Stimulated activated CD8-positive, alpha-beta memory T cell treated with anti-CD3 and anti-CD28 coated beads, Interleukin-4, amount 100 ng/mL, for 4 hours (primary cell): ENCODE measurements at places on chromosomes 6 and 20.
A peak's percentile ranks its signal among the peaks of the same experiment; 100 is the strongest.

GRCh38 chr6:130961148-130961547 lies 101.9 kb downstream of the EPB41L2 start:
- DNase-seq, result no peak

DNA sequence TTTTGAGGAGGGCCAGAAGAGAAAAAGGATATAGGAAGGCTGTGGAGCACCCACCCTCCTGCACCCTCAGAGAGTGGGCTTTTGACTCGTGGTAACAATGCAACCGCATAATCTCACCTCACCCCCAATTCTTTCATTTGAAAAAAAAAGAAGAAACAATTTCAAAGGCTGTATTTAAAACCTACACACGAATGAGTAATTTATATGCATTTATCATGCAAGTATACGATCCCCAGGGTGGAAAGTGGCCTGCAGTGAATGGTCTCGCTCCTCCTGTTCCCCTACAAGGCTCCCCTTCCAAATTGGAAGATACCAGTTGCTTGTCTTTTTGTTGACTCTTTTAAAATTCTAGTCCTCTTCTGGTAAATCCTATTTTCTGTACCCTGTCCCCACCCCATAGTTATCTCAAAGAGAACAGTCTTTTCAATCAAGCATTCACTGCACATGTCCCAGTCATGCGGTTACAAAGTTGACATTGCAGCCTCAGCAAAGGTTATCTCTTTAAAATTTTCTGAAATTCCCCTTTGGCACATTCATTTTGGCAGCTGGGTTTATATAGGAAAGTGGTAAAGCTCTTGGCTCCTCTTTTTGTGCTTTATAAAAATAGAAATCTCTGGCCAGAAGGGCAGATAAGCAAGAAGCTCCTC lies 110.6 kb downstream of the ARID1B start:
- no peak for DNase-seq

- no peak for DNase-seq
Observed at GRCh38 chr6:109514946-109515345, 31.9 kb upstream of the ZBTB24 start.

GRCh38 chr6:85945459-85946185 lies 302.9 kb upstream of the SYNCRIP start:
- no peak for DNase-seq

GRCh38 chr20:46979603-46980241 lies 85.1 kb downstream of the EYA2 start:
- DNase-seq, result no peak

- no peak for DNase-seq
Observed at GRCh38 chr6:144349690-144350527, 64.8 kb downstream of the UTRN start.

DNA sequence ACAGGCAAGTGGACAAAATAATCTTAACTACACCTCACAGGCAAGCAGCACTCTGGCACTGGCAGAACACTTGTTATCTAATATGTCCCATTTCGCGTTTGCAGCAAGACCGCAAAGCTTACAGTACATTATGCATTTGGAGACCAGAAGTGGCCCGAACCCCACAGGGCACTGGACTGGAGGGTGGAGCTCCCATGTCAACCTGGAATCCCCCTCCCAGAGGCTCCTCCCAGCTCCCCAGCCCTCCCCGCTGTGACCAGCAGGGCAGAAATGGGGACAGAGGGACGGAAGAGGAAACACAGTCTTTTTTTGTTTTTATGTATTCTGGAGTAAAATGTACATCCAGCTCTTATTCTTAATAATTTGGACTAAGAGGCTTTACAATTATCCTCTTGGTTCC lies 263.7 kb downstream of the SMOC2 start:
- DNase-seq, result no peak

DNA sequence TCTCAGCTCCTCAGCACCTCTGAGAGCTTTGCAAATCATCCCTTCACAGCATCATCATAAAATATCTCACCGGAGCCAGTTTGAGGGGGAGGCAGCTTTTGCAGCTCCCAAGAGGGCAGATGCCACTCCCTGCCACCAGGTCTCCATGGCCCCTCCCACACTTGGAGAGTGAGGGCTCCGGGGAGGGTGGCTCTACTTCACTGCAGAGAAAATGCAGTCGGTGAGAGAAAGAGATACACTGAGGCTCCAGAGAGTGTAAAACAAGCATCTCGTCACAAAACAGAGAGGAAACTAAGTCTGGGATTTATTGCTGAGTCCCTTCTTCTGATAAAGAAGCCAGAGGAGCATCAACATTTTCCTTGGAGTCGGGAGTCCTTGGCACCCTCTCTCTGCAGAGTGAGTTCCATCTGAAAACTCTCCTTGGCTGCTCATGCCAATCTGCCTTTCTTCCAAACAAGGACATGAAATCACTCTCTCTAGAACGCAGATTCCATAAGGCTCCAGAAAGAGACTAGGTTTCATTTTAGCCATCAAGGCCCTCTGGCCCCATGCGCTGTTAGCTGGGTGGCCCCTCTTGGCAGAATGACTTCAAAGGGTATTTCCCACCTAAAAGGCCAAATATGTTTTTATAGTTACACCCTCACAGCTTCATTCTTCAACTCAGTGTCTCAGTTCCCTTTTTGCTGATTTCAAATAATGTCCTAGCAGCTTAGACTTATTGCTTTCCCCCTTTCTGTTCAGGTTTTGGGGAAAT lies 70.6 kb upstream of the F13A1 start:
- DNase-seq, result no peak

GRCh38 chr6:43817192-43817591 lies 47.2 kb downstream of the VEGFA start:
- DNase-seq, result peak; percentile 9

DNA sequence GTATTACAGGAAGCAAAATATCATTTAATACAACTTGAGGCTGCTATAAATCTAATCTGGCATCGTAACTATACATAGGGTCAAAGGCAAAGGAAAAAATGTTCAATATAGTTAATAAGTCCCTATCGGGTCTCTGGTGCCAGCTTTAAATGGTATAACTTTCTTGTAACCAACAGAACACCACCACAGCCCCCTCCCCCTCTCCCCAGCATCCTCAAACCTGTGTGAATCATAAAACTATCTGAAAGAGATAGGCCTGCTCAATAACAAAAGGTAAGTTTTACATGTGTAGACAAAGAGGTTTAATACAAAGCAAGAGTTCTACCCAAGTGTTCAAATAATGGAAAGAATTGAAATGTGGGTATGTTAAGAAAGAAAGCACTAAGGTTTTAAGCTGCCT lies 12.2 kb downstream of the SMLR1 start:
- no peak for DNase-seq

- no peak for DNase-seq
Observed at GRCh38 chr6:103183831-103184411, 1675.8 kb downstream of the HACE1 start.

DNA sequence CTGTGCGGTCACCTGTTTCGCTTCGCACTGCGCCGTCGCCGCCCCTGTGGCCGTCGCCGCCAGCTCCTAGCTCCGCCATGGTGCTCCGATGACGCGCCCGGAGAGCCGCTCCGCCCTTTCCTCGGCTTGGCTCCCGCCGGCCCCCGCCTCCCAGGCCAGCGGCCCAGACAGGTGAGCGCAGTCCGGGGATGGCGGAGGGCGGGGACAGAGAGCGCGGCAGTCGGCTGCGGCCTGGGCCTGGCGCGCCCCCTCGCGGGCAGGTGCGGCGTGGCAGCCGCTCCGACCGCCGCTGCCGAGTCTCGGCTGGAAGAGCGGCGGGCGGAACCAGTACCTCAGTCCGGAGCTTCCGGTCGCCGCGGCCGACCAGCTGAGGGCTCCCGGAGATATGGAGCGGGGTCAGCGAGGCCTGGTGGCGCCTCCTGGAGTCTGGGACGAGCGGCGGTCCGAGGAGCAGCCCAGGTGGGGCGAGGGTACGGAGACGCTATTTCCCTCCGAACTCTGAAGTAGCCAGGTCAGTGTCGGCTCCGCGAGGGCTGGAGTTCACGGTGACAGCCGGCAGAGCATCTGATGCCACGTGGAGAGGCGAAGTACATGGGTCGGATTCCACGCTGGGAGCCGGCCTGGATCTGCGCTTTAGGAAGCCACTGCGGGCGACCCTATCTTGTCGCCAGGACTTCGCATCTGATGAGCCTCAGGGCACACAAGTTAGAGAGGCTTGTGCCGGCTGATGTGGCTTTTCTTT lies at the start of gene MAP7:
MAP7 (minus strand) TSS at position 93 of the 742 bp plus-strand sequence; CDS start at position 79, 14 bp downstream.
- no peak for DNase-seq

DNA sequence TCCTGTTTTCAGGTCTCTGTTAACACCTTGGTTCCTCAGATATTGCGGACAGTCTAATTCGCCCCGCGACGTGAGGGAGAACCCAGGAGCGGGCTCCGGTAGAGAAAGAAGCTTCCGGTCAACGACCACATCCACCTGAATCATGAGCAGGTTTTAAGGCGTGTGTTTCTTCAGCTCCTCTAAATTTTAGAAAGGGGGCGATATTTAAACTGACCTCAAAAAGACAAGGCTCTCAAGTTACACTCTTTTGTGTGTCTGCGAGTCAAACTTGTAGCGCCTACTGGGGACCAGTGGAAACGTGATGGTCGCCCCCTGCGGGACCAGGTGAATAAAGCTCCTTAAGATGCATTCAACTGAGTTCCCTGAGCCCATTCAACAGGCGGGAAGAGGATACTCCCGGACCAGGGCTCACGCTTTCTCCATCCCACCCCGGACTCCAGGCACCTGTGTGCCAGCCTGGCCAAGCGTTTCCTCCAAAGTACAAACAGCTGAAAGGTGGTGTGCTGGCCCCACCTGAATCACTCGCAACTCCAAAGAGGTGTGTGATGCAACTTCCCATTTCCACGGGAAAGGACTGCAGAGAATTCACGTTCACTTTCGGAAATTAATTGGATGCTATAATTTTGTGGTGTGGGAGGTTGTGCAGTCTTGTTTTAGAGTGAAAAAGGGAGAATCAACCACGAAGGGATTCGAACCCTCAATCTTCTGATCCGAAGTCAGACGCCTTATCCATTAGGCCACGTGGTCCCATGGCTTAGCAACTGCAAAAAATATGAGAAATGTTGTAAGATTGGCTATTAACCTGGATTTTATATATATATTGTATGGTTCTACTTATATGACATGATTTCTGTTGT lies 17.0 kb downstream of the GPX5 start:
- DNase-seq, result peak; percentile 7

- DNase-seq, result no peak
Observed at GRCh38 chr6:115922971-115923370, 137.7 kb downstream of the FRK start.

GRCh38 chr6:551829-552350 lies 105.0 kb downstream of the HUS1B start:
- DNase-seq, result no peak

DNA sequence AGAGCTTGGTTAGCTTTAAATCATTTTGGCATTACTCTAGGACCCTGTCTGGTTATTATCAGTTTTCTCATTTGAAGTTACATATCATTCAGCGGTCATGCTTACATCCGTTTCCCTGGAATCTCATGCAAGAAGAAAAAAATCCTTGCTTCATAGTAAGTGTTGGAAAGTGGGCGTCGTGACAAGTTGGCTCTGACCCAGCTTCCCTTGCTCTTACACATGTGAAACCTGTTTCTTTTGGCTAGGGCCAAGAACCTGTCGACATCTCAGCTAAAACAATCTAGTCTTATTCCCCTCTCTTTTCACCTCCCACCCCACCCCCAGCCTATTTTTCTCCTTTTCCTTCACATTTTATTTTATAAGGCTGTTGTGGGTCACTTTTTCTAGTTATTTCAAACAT lies 45.5 kb downstream of the ANKS1A start:
- no peak for DNase-seq

DNA sequence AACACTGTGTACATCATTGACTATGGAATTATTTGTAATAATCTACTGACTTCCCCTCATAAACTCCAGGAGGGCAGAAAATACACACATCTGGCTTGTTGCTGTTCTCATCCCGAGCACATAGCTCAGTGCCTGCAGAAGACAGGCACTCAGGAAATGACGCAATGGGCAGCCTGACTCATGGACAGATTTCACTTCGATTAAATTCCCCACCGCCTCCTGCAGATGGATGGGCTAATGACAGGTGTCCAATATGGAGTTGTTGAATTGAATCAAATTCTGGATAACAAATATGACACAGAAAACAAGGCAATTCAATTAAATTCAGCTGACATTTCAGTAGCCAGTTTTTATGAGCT lies 9.1 kb downstream of the ANKRD60 start:
- no peak for DNase-seq

DNA sequence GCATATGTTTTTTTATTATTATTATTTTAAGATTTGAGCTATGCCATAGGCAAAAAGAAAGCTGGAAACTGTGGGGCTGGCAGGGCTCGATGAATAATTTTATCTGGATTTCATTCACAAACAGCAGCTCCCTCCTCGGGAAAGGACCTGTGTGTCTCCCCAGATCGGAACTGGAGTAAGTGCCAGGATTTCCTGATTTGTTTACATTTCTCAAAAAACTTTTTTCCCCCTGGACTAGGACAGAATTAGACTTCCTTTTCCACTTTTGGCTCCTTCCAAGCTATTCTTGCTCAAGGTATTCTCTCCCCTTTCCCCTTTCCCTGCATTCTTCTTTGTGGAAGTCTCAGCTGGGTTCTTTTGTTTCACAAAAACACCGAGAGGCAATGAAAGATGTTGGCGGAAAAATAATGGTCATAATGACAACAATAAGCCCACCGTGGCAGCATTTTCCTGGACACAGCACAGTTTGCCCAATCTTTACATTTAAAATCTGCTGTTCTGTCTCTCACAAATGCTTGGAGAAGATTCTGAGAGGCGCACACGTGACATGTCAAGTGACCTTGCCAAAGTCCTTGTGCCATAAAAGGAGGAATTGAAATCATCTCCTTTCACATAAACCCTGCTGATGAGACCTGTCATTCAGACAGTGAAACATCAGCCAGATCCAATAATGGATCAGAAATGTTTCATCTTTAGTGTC lies 85.8 kb upstream of the PREP start:
- no peak for DNase-seq

DNA sequence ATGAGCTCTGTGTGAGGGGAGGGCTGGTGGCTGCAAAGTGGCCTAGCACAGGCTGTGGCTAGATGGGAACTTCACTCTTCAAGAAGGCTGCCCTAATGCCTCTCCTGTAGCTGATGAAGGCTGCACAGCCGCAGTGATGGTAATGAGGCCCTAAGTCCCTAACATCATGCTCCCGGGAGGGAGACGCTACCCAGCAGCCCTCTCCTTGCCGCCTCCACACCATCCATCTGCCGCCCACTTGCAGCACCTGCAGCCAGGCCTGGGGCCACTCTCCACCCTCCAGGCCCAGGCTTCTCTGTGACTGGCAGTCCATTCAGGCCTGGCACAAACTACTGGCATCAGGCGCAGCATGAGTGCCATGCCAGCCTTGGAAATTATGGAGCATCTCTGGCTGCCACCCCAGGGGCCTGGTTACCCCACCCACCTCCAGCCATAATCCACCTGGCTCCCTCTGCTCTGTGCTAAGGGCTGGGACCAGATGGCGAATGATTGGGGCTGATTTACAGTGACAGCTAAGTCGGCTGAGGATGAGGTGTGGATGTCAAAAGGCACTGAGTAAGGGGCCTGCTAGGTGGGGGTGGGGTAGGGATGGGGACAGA lies 284.2 kb downstream of the LRFN2 start:
- DNase-seq, result no peak
